Suprapubic skin (tissue), 4 donors: ENCODE measurements at places on chromosomes 5 and 9. TPM values are rescaled to one million over a fixed set of nuclear protein-coding genes. Genes with fewer than 3 reads are reported as not detected.

The ALDH1A1 gene
- total RNA-seq, result 10.0 TPM

The ADAMTS2 gene
- 3.1 TPM for total RNA-seq

The TOR1B gene
- total RNA-seq, result 24.5 TPM

The MAMDC2 gene
- total RNA-seq, result 4.1 TPM

The PLCXD3 gene
- 0.15 TPM for total RNA-seq

The PCDHB16 gene
- total RNA-seq, result 4.8 TPM

The CDH9 gene
- not detected for total RNA-seq

The STPG3 gene
- total RNA-seq, result not detected

The RASGRF2 gene
- 1.8 TPM for total RNA-seq

The MELK gene
- 1.8 TPM for total RNA-seq

The GFM2 gene
- 22.9 TPM for total RNA-seq

The PCDHB2 gene
- 5.4 TPM for total RNA-seq

The GABRP gene
- total RNA-seq, result 8.0 TPM

The SLC6A3 gene
- not detected for total RNA-seq

The OLFM1 gene
- 13.8 TPM for total RNA-seq

The TAF11L5 gene
- not detected for total RNA-seq

The C5orf52 gene
- total RNA-seq, result not detected

The ATOX1 gene
- 93.9 TPM for total RNA-seq

The PCDHGA12 gene
- 2.9 TPM for total RNA-seq

The POU5F2 gene
- 7.1 TPM for total RNA-seq

The MAN1B1 gene
- 67.1 TPM for total RNA-seq

The VPS13A gene
- 30.1 TPM for total RNA-seq

The HACD4 gene
- total RNA-seq, result 1.9 TPM

The SHISAL2B gene
- not detected for total RNA-seq

The SERF1A gene
- 1.8 TPM for total RNA-seq

The SLC46A2 gene
- total RNA-seq, result 65.2 TPM
